Large intestine (tissue), 12 donors: ENCODE measurements at places on chromosomes 1 and 21.

DNA sequence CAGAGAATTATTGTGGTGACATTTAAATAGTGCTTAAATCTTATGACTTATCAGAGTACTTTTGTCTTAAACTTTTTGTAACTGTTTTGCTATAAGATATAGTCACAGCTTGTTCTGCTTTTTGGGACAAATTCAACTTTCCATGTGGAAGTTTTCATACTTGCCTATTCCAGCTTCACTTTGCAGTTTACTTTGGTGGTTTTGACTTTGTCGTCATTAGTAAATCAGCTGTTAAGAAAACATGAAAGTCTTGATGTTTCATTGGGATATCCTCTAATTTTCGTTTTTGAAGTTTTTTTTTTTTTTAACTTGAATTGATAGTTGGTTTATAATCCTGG lies 31.3 kb downstream of the SDCCAG8 start:
- no peak for DNase-seq

- DNase-seq: peak; percentile 40
Measured at GRCh38 chr1:153678519-153679336, at the start of gene NPR1. NPR1 (plus strand) TSS chr1:153678688; CDS start chr1:153679109, 421 bp downstream.

- no peak for DNase-seq
Measured at GRCh38 chr1:43532716-43533115, 2.0 kb downstream of the PTPRF start.

DNA sequence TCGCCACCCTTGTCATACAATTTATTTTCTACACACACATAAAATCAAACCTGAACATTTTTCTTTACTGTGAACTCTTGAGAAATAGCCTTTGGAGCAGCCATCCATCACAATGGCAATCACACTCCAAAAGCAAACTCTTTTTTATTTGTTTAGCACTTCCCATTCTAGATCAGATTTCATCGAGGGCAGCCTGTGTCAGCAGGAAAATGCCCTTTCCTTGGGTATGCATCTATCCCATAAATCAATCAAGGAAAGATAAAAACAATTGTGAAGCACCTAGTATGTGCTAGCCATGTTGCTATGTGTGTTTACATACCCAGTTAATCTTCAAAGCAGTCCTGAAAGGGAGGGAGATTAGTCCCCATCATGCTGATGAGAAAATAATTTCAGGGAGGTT lies 484.1 kb upstream of the USP24 start:
- no peak for DNase-seq

DNA sequence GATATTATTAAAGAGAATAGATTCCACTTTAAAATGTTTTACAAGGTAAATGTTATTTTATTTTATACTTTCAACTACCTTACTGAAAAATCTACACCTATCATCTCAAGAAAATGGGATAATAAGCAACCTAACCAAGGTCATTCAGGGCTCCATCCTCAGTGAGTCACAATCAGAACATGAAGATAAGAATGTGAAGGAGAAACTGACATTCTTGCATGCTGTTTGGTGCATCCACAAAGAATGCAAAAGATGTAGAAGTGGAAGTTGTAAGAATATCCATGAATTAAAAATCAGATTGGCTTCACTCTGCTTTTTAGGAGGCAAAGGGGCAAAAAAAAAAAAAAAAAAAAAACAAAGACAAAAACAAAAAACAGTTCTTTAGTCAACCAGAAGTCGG lies 6.5 kb downstream of the WARS2 start:
- no peak for DNase-seq

DNA sequence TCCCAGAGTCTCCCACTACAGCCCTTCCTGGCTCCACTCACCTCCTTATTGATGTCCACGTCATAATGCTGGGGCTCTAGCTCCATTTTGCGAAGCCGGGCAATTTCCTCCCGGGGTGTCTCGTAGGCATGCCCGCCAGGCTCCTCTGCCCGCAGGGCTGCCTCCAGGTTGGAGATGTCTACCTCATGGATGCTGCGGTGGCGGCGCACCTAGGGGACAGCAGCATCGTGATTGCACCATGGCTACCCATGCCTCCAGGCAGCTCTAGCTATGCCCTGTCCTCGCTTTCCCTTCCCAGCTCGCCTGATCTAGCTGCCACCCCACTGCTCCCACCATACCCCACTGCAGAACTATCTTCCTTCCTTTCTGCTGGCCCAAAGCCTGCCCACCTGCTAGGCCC lies 15.1 kb upstream of the GOLT1A start:
- DNase-seq: no peak

DNA sequence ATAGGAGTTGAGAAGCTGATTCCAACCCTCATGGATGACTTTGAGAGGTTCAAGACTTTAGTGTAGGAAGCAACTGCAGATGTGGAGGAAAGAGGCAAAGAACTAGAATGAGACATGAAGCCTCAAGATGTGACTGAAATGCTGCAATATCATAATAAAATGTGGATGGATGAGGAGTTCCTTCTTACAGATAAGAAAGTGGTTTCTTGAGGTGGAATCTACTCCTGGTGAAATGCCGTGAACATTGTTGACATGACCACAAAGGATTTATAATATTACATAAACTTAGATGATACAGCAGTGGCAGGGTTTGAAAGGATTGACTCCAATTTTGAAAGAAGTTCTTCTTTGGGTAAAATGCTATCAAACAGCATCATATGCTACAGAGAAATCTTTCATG lies 28.8 kb downstream of the LTN1 start:
- no peak for DNase-seq

DNA sequence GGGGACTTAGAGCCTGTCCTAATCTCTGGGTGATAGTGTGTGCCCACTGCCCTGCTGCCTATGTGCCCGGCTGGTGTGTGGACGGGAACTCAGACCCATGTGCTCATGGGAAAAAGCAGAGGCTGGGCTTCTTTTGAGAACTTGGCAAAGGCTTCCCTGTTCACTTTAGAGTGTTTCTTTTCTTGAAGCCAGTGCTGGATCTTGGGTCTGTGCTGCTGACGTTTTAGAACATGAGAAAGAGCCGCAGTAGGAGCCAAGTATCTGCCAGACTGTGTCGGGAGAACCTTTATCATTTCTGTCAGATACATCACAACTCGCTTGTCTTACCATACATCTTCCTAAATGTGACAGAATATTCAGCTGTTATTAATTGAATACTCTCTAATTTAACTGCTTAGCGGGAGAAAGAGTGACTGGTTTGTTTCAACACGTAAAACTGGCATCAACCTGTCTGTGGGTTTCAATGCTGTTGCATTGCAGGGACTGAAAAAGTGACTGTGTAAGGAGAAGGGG lies 195.2 kb downstream of the PBX1 start:
- DNase-seq: no peak

DNA sequence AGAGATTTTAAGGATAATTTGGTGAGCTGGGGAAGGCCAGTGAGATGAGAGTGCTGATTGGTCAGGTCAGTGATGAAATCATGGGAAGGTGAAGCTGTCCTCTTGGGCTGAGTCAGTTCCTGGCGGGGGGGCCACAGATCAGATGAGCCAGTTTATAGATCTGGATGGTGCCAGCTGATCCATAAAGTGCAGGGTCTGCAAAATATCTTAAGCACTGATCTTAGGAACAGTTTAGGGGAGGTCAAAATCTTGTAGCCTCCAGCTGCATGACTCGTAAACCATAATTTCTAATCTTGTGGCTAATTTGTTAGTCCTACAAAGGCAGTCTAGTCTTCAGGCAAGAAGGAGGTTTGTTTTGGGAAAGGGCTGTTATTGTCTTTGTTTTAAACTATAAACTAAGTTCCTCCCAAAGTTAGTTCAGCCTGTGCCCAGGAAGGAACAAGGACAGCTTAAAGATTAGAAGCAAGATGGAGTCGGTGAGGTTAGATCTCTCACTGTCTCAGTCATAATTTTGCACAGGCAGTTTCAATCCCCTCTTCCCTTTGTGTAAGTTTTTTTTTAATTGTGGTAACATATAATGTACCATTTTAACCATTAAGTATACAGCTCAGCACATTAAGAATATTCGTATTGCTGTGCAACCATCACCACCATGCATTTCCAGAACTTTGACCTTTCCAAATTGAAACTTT lies 39.4 kb downstream of the PTAFR start:
- no peak for DNase-seq

DNA sequence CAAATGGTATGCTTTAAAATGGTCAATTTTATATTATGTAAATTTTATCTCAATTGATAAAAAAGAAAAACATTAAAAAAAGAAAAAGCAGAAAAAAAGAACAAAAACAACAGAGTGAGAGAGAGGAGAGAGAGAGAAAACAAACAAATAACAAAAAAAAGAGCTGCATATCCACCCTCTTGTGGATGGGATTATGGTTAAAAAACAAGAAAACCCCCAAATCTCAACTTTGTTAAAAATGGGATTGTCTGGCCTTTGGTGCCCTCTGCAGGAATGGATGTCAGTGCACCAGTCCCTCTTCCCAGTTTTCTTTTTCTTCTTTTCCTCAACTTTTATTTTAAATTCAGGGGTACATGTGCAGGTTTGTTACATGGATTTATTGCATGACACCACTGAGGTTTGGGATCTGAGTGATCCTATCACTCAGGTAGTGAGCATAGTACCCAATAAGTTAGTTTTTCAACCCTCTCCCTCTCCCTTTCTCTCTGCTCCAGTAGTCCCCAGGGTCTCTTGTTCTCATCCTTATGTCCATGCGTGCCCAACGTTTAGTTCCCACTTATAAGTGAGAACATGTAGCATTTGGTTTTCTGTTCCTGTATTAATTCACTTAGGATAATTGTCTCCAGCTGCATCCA lies 28.1 kb downstream of the RNF187 start:
- no peak for DNase-seq

- DNase-seq: no peak
Measured at GRCh38 chr21:29436143-29436542, 137.4 kb downstream of the BACH1 start.

GRCh38 chr1:215279682-215280081 lies 197.1 kb downstream of the KCNK2 start:
- DNase-seq: no peak

GRCh38 chr1:86788300-86789206 lies 84.2 kb downstream of the SH3GLB1 start:
- DNase-seq: peak; percentile 31

DNA sequence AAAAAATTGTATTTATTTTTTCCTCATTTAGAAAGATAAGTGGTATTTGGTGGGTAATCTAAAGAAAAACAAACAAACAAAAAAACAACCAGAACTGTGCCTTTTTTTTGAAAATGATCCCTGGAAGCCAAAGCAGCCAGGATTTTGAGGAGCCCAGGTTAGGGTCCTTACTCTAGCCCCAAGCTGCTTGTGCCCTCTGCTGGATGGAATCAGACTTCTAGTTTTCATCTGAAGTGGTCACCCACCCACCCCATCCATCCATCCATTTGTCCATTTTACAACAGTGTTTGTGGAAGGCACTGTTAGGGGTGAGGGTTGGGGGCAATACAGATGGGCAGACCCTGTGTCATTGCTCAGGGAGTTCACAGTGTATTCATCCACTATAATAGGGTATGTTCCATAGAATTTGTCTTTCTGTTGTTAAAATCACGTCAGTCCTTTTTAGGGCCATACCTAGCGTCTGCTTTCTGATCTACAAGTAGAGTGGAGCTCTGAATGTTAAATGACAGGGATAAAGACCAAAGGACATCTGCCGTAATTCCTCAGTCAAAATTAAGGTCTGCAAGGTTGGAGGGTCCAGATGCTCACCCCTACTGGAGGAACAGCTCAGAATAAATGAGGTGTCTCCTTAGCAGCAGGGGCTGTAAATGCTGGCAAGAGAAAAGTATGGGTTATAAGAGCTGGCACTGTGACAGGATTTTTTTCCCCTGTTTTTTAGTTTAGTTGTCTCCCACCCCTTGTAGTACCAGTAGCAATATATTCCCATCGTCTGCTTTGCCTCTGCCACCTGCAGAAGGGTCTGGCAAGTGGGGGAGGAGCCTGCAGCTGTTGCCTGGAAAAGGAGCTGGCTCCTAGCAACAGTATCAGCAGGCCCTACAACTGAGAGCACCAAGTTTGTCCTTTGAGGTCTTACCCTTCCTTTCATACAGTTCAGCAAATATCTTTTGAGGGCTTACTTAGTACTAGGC lies 3.2 kb downstream of the LRRC42 start:
- peak; percentile 24 for DNase-seq

DNA sequence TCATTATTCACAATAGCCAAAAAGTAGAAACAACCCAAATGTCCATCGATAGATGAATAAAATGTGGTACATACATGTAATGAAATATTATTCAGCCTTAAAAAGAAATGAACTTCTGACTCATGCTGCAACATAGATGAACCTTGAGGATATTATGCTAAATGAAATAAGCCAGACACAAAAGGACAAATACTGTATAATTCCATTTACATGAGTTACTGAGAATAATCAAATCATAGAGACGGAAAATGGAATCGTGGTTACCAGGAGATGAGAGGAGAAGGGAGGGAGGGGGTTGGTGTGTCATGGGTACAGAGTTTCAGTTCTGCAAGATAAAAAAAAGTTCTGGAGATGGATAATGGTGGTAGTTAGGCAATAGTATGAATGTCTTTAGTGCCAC lies 184.1 kb downstream of the PSMG1 start:
- DNase-seq: no peak

- peak; percentile 60 for DNase-seq
Measured at GRCh38 chr1:92958203-92958970, 2.9 kb downstream of the DIPK1A start.

DNA sequence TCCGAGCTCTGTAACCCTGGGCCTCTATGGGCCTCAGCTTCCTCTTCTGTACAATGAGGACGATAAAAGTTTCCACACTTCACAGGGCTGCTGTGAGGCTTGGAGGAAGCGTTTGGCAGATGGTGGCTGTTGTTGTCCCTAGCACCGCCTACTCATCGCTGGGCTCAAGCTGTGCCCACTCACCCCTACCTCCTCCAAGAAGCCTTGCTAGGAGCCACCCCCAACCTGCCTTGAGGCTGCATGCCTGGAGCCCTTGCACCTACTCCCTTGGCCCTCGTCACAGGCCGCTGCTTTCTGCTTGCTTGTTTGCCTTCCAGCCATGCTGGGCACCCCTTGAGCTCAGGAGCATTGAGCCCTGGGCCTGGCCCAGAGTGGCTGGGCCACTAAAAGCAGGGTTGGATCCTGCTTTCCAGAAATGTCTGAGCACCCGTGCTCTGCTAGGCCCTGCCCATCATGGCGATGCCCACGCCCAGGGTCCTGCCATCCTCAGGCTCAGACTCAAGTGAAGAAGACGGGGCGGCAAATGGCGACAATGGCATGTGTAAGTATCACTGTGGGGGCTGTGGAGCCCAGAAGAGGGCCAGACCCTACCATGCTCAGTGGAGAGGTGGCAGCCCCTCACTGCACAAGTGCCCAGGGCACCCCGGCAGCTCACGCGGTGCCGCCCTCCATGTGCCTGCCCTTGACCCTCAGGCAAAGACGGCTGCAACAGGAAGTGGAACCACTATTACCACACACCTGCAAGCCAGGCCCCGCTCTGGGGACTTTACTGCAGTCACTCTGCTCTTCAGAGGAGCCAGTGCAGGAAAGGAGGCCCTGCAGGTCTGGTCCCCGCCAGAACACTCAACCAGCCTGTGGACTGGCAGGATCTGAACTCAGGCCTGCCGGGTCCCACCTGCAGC lies 9.5 kb downstream of the SH3BGRL3 start:
- DNase-seq: no peak

GRCh38 chr1:99768104-99768503 lies 1.7 kb upstream of the FRRS1 start:
- no peak for DNase-seq

- DNase-seq: peak; percentile 84
Measured at GRCh38 chr1:200275415-200275814, 134.4 kb downstream of the ZNF281 start.
